ENCODE measurements at places on chromosomes 3 and 15.

GRCh38 chr3:38598791-38599190, 50.7 kb downstream of the SCN5A start:
- DNase-seq, result no peak

GRCh38 chr15:57506422-57506821, 85.3 kb upstream of the MYZAP start:
- no peak for DNase-seq

- no peak for DNase-seq
These were observed 58.8 kb downstream of the HES1 start for GRCh38 chr3:194194757-194195085.

DNA sequence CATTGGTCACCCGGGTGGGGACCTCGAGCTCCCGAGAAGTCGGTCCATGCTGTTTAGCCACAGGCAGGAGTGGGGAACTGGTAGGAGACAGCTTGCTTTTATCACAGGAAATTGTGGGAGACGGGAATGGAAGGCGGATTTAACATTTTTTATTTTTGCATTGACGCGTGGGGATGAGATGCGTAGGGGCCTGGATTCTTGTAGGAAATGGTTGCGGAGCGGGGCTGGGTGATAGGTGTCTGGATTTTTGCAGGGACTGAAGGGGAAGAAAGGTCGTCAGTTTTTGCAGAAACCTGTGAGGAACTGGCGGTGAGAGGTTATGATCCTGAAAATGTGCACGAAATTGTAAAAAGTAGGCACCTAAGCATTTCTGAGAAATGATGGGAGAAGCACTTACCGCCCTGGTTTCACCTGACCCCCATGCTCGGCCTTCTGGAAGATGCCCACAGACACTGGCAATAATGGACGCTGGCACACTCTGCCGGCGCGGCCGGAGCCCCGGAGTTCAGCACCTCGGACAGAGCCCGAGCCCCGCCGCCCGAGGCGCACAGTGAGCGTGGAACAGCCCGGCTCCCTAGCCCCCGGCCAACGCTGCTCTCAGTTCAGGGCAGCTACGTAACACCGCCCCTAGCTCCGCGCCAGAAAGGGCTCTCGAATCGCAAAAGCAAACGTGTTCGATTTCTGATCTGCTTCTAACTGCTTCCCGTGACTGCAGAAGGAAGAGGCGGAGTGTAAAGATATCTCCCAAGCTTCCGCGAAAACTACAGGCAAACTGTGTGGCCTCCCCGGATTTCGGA, 928 bp downstream of the ANKRD34C start:
- peak; percentile 55 for DNase-seq

GRCh38 chr15:70763950-70764730, 782 bp upstream of the UACA start:
- DNase-seq, result no peak

- DNase-seq, result no peak
These were observed 73.0 kb downstream of the ATP1B3 start for GRCh38 chr3:141949399-141949798.

DNA sequence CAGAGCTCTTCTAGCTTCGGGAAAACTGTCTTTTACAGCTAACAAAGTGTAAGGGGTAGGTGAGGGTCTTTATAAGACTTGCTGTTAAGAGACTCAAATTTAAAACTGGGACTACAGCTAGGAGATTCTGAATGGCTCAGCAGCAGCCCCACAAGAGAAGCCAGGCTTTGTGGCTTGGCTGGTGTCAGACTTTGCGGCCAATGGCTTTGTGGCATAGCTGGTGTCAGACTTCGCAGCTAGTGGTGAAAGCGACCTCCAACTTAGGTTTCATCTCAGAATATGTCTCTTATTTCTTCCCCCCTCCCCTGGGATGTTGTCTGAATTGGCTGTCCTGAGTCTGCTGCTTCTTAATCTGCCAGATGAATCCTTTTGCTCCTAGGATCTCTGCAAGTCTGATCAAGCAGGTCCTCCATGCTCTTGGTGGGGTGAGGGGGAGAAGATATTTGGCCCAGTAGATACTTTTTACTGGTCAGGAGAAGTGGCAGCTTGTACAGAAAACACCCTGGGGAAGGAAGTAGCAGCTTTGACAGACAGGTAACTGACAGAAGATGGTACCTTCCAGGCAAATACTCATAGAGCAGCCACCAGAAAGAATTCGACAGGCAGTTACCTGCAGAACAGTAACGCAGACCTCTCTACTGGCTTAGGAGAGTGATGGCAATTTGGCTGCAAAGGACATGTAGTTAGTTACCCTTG, 8.4 kb downstream of the BOC start:
- no peak for DNase-seq

GRCh38 chr3:187821616-187822317, 76.5 kb upstream of the BCL6 start:
- no peak for DNase-seq

DNA sequence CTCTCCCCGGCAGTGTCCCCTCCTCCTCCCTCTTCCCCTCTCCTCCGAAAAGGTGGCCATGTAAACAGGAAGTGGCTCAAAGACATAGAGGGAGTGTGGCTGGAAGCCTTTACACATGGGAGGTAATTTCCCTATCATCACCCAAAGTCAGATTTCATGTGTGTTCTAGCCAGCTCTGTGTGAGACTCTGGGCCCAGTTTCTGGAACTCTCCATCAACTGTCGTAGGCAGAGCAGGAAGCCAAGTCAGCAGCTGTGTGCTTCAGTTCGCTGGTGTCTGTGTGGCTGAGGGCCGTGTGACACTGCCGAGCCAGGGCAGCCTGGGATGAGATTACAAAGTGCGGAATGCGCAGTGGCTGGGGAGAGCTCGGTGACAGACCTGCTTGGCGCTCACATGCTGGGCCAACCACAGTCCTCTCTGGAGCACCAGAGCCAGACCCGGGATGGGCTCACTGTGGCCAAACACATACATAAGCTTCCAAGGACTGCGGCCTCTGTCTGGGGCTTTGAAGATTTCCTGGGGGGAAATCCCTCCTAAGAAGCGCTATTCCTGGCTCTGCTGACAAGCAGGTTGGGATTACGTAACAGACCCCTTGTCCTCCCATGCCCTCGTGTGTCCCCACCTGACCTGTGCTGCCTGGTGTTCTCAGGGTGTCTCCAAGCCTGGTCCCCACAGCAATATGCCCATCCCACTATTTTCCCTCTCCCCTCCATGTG, 50.7 kb downstream of the UMPS start:
- peak; percentile 58 for DNase-seq

GRCh38 chr3:125179143-125179883, 33.2 kb downstream of the SLC12A8 start:
- DNase-seq, result no peak

DNA sequence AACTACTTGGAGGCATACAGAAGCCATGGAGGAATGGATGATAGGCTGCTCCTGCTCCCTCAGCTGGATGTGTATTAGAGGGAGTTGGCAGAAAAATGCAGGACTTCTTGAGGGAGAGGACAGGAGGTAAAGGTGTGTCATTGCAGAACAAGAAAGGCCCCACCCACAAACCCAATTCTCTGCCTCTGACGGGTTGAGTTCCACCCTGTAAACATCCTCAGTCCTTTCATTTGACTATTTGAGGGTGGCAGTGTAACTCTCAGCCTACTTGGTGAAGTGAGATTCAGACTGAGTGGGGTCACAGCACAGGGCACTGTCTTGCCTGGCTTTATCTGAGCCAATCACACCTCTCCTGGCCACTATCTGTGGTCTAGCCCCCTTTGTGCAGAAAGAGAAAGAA, at the start of gene TPRG1:
Gene TPRG1, plus strand, starts transcription at position 265 of the 400 bp plus-strand sequence. CDS start 35,414 bp downstream, outside the sequence.
- DNase-seq, result no peak

- no peak for DNase-seq
These were observed 6.5 kb downstream of the DAG1 start for GRCh38 chr3:49476563-49476962.

GRCh38 chr3:147921051-147921450, 511.9 kb downstream of the ZIC1 start:
- no peak for DNase-seq

DNA sequence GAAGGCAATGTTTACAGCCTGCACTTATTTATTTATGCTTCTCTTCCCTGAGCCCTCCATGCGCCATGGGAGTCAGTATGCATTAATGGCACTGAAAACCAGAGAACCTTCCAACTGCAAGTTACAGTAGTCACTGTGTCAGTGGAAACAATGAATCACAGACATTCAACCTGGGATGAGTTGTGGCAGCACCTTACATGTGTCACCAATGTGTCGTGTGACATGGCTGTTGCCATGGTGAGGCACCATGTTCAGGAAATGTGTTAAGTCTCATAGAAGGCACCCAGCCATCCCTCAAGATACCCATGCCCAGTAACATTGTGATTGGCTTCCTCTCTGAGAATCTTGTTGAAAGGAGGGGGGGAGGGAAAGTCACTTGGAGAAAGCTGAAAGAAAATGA, 105.0 kb downstream of the FOXP1 start:
- no peak for DNase-seq

GRCh38 chr15:49412797-49413196, 10.2 kb upstream of the FGF7 start:
- no peak for DNase-seq

DNA sequence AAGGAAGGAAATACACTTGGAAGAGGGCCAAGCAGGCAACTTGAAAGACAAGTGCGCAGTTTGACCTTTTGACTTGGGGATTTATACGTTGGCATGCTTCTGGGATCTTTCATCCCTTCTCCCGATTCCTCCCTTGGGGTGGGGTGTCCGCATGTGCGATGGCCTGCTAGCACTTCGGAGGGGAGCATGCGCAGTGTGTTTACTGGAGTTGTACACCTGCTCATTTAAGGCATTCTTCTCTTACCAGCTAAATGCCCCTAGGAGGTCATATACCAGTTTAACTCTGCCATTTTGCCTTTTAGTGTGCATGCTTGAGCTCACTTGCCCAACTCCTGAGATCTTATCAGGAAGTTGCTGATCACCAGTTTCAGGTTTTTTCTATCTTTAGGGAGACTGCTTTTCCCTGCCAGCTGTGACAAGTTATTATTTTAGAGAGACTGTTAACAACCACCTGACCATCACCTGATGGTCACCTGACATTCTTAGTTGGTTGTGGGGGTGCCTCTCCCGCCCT, 63.5 kb downstream of the BFSP2 start:
- no peak for DNase-seq

GRCh38 chr3:197375001-197375441, 76.6 kb upstream of the DLG1 start:
- no peak for DNase-seq

- DNase-seq, result no peak
These were observed 27.1 kb upstream of the AP4E1 start for GRCh38 chr15:50881121-50882048.

DNA sequence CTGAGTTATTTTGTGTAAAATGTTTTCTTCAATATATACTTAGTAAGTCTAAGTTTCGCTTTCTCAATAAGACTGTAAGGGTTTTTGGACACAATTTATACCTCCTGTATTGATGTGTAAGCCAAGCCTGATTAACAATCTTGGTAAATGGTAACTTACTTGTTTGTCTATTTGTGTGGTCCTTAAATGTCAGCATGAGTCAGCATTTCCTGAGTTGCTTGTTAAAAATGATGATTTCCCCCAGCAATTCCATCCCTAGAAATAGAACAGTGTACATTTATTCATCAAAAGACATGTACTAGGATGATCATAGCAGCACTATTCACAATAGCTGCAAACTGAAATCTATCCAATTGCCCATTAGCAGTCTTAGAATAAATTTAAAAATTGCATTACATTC, 53.4 kb upstream of the LRIG1 start:
- DNase-seq, result no peak

- no peak for DNase-seq
These were observed 177.7 kb downstream of the P3H2 start for GRCh38 chr3:189942948-189943347.

DNA sequence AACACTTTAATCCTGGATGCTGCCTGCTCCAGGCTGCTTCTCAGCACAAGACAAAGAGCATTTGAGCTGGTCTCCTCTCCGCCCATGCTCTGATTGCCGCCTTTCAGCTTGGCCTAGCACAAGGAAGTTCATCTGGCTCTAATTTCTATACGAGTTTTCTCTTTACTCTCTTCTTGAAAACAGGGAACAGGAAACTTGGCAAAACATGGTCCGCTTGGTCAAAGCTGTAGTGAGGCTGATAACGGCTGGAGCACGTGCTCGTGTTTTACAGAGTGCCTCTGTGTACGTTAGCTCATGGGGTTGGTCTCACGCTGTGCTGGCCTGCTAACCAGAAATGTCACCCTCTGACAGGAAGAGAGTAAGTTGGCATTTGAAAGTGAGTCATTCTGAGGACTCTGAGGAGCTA, 19.2 kb downstream of the RARRES1 start:
- no peak for DNase-seq

DNA sequence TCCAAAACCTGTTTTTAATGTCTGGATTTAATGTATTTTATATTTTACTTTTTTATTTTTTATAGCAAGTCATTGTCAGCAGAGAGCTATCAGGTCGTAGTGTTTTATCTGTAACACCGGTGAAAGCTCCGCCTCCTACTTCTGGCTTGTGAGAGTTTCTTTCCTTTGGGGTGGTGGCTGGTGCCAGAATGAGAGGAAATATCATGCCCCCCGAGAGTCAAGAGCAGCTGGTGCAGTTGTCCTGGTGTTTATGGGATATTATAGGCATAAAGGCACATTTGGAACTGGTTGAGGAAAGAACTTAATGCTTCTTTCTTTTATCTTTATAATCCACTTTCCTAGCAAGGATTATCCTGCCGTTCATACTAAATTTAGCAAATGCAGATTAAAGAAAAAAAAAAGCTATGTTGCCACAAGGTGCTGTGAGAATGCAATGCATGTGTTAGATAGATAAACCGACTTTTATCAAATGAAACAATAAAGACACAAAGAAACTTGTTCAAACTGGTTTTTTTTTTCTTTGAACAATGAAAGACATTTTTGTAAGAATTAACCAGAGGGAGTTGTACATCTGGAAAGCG, 260.1 kb upstream of the PLSCR5 start:
- DNase-seq, result no peak

- DNase-seq, result no peak
These were observed 21.7 kb downstream of the TMEM40 start for GRCh38 chr3:12737319-12737718.

- DNase-seq, result no peak
These were observed 71.0 kb downstream of the ADAMTS7 start for GRCh38 chr15:78739996-78740903.

GRCh38 chr3:25151903-25152295, 276.2 kb upstream of the RARB start:
- no peak for DNase-seq

DNA sequence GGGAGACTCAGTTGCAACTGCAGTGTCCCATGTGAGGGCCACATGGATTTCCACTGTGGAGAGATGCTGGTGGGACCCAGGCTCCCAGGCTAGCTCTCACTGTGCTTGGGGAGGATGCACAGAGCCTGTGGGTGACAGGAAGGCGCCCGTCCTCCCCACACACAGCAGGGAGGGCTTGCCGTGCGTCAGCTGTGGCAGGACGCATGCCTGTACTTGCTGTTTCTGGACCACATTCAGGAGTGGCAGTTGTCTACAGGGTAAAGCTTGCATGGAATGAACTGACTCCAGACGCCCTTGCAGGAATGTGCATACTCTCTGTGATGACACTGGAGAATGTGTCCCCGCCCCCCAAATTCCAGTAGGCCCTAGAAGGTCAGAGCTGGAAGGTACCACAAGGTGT, 63.8 kb upstream of the SNRPA1 start:
- DNase-seq, result no peak
